ENCODE measurements at places on chromosomes 7 and 10. TPM values are rescaled to one million over a fixed set of nuclear protein-coding genes. Genes with fewer than 3 reads are reported as not detected.

SLC18A3 gene
- not detected for total RNA-seq

ADAM22 gene
- total RNA-seq: 0.33 TPM

MYPN gene
- total RNA-seq: 2.8 TPM

ASB4 gene
- total RNA-seq: 0.26 TPM

ANKRD22 gene
- total RNA-seq: 0.31 TPM

DENND2A gene
- total RNA-seq: 0.76 TPM

UNC5B gene
- 3.3 TPM for total RNA-seq

KCNIP2 gene
- 0.98 TPM for total RNA-seq

MRC1 gene
- total RNA-seq: 0.03 TPM

TCAF2 gene
- 1.2 TPM for total RNA-seq

GBX1 gene
- total RNA-seq: 0.17 TPM

TMEM176B gene
- total RNA-seq: 0.17 TPM

CCDC6 gene
- 39.6 TPM for total RNA-seq

MALRD1 gene
- total RNA-seq: not detected

GIMAP2 gene
- total RNA-seq: 0.09 TPM

IL6 gene
- total RNA-seq: 0.90 TPM

HOXA3 gene
- 5.6 TPM for total RNA-seq

Data from A549 treated with Hydrocortisone at 1 μM for 4 hours (cell line).